ENCODE measurements at places on chromosomes 4 and X.

- no peak for DNase-seq
Observed at GRCh38 chrX:10467793-10468192, 152.6 kb downstream of the MID1 start.

- peak; percentile 23 for DNase-seq
Observed at GRCh38 chr4:7539659-7540058, 104.9 kb upstream of the PSAPL1 start.

GRCh38 chrX:18927558-18927957 is 56.4 kb downstream of the PHKA2 start:
- no peak for DNase-seq

DNA sequence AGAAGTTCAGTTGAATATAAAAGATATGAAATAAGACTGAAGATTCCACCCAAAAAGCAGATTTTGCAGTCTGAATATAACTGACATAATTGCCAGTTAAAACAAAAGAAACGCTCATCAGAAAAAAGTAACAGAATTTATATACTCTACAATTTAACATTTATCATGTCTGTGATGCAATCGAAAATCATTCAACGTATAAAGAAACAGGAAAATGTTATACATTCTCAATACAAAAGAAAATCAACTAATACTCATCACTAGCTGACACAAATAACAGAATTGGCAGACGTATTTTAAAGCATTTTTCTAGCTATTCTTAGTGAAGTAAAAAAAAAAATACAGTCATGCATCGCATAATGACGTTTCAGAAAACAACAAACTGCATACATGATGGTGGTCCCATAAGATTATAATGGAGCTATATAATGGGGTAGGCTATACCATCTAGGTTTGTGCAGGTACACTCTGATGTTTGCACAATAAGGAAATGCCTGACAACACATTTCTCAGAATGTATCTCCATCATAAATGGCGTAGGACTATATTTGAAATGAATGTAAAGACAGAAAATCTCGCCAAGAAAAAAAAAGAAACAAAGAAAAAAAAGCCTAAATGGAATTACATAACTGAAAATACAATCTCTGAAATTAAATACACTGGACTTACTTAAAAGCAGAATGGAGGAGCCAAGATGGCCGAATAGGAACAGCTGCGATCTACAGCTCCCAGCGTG is 34.3 kb downstream of the OR13H1 start:
- DNase-seq = no peak

DNA sequence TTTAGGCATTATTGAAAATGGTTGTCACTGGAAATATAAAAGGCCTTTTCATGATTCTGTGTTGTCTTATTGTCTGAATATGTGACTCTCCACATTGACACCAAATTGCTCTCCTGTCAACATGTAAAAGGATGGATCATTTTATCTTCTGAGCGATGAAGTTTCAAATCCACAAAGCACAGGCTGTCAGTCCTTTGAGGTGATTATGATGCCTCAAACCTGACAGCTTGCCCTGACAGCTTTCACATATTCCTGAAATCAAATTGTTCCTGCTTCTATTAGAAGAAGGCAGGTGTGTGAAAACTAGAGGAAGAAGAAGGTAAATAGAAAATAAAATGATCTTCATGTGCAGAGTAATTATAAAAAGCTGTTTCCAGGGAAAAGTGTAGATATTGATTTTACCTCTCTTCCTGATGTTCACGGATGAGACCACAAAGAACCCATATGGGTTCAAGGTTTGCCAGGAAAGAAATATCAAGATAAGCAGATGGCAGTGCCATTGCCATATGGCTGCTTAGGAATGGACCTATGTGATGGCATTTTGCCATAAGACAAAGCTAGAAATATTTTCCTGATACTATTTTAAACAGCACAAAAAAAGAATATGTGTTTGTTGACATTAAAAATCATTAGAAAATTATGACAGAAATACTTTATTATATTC is 1006.3 kb upstream of the AGA start:
- no peak for DNase-seq

- no peak for DNase-seq
Observed at GRCh38 chr4:576991-577498, 950 bp upstream of the TMEM271 start.

- no peak for DNase-seq
Observed at GRCh38 chrX:115625572-115626301, 64.8 kb downstream of the PLS3 start.

- DNase-seq = no peak
Observed at GRCh38 chr4:174534461-174534860, 12.2 kb upstream of the HPGD start.

DNA sequence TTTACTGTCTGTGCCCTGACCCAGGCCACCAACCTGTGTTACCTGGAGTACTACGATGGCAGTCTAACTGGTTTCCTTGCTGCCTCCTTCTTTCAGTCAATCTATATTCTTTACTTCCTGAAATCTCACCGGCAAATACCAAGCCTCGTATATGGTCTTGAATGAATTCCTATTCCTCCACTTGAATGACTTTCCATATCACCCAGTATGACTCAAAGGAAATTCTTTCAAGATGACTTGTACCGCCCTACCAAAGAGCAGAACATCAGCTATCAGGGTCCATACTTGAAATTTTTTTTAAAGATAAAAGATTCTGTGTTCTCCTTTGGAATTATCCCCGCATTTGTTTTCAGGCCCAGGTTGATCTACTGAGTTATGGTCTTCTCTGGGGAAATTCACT is 378.0 kb downstream of the AFF2 start:
- DNase-seq = no peak

DNA sequence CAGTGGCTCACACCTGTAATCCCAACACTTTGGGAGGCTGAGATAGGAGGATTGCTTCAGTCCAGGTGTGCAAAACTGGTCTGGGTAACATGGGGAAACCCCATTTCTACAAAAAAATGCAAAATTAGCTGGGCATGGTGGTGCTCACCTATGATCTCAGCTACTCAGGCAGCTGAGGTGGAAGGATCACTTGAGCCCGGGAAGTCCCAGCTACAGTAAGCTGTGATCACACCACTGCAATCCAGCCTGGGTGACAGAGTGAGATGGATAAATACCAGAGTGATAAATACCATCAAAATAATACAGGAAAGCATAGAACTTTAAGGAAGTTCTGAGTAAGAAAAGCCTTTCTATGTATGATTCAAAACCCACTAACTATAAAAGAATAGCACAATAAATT is 52.8 kb downstream of the LRBA start:
- peak; percentile 20 for DNase-seq

DNA sequence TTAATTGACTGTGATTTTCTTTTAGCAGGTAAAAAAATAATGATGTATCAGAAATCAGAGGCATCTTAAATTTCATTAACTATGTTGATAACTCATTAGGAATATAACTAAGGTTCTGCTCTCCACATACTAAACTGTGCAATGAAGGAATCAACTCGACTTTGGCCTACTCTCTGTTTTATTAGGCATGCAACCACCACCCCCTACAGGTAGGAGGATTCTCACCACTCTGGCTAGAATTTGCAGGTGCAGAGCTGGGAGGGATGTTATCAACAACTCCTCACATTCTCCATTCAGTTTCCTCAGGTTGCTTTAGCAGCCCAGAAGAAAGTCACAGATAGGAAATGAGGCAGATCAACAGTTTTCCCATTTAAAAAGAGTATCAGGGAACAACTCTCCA is 160.1 kb downstream of the COX18 start:
- no peak for DNase-seq

GRCh38 chrX:116417968-116418367 is 18.4 kb upstream of the SLC6A14 start:
- DNase-seq = no peak

DNA sequence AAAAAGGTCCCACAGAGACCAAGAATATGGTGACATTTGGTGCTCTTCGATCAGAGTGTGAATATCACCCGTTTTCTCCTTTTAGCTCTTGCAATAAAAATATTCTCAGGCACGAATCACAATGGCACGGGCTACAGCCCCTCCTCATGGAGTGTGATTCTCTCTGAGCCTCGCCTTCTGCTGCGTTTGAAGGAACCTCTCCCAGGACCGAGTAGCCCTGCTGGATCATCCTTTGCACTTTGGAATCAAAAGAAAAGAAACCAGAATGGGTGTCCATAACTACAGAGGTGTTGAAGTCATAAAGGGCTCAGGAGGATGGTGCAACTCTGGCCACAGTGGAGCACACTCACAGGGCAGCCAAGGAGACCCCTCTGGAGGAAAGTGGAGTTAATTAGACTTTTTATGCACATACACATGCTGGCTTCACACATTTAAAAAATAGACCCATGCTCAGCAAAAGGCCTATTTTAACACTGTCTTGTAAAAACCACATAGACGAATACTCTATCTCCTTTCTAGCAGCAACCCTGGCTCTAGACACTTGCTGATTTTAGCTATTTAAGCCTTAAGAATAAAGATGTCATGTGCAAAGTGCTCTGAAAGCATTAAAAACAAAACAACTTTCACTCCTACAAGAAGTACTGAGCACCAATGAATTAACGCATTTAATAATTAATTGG is 19.1 kb downstream of the MAML3 start:
- DNase-seq = no peak
